Stimulated activated naive CD8-positive, alpha-beta T cell treated with anti-CD3 and anti-CD28 coated beads, Interleukin-15, amount 100 ng/mL, for 72 hours (primary cell): ENCODE measurements at places on chromosomes 6 and 20.
A peak's percentile ranks its signal among the peaks of the same experiment; 100 is the strongest.

GRCh38 chr6:70119218-70119835 lies 183.6 kb downstream of the COL9A1 start:
- no peak for DNase-seq

DNA sequence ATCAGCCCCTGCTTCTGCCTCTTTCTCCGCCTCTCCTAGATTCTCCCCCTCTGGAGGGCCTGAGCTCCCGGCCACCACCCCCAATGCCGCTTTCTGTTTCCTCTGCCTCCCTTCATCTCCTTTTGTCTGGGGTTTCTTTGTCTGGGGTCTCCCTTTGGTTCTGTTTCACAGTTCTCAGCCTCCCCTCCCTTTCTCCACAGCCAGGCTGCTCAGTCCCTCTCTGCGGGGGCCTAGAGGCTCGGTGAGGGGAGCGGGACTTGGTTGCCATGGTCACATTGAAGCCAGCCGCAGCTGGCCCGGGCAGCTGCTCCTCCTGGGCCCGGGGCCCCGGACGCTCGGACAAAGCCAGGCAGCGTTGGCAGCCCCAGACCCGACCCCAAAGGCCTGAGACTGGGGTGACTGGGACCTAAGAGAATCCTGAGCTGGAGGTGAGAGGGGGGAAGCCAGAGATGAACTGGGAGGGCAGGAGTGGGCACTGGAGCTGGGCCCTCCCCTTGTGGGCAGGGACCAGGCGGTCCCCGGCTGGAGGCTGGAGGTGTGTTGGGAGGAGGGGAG lies 3.5 kb upstream of the DDR1 start:
- no peak for DNase-seq

DNA sequence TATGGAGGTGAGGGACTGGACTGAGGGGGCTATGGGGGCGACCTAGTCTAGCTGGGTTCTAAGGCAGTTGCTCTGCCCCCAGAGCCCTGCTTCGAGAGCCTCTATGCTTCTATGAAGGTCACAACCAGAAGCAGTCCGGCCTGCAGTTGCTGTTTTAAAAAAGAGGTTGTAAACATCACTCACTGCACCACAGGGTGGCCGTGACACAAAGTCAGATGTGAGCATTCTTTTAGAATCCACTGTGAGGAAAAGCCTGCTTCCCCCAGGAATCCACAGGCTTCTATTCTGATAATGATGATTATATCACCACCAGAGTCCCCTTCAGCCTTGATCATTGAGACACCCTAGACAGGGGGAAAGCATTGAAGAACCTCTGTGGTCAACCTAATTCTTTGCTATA lies 229.7 kb upstream of the AGPAT4 start:
- DNase-seq, result no peak

- no peak for DNase-seq
Observed at GRCh38 chr6:105500693-105501092, 97.8 kb upstream of the PREP start.

- DNase-seq, result no peak
Observed at GRCh38 chr6:8881663-8882062, 446.3 kb upstream of the SLC35B3 start.

DNA sequence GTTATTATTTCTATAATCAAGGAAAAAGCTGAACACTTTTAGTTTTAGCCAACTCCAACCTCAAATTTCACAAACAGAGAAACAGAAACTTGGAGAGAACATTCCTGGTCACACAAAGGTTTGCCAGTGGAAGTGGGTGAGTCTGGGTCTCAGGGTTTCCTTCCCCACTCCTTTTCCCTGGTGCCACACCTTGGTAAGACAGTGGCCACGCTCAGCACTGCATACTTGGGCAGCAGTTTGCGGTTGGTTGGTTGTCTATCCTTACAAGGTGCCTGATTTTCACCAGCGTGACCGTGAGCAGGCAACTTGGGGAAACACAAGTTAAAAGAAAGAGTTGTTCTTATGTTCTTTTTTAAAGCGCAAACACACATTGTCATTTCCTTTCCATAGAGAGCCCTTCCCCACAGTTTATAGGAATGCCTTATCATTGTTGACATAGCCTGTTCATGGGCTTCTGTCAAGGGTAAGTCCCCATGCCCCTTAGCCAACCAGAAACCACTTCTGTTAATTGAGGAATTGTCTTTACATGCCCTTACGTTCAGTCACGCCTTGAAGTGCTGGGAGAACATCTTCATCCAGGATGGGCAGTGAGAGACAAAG lies 82.2 kb downstream of the RIN2 start:
- no peak for DNase-seq

DNA sequence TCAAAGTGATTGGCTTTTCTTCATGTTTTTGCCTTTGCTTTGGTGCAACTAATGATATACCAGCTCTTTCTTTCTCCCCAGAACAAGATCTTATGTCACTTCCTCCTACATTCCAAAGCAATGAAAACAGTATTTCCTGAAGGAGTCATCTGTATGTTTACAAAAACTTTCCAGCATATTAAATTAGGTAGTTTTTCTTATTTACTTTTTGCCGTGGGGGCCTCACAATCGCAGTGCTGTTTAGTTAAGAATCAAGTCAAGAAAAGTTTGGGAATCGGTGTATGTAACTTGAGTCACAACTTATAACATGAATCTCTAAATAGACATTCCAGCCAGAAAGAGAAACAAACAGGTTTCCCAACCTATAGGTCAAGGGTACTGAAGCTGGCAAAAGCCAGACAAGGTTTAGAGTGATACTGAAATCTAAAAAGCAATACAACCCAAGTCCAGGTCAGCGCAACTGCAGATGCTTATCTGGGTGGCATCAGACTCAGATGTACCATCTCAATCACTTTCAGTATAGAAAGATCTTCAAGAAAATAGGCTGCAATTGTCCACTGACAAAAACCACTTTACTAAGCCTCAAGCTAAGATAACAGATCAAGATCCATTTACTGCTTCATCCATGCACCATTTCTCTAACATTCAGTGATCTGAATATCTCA lies 63.6 kb downstream of the IPCEF1 start:
- DNase-seq, result no peak

DNA sequence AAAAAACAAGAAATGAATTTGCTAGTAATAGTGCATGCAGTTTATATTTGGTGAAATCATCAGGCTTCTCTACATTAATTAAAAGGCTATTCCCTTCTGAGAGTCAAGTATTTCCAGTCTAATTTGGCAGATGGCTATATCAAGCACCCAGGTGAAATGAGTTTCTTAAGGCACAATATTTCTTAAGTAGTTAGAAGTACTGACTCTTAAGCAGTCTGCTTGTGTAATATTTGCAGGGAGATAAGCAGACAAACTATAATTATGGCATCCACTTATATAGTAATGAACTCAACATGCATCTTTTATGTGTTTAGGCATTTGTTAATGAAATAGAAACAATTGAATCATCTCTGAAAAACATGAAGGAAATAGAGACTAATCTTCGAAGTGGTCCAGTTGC lies 189.2 kb downstream of the UTRN start:
- no peak for DNase-seq

- DNase-seq, result no peak
Observed at GRCh38 chr20:12201289-12201991, 283.7 kb downstream of the BTBD3 start.

DNA sequence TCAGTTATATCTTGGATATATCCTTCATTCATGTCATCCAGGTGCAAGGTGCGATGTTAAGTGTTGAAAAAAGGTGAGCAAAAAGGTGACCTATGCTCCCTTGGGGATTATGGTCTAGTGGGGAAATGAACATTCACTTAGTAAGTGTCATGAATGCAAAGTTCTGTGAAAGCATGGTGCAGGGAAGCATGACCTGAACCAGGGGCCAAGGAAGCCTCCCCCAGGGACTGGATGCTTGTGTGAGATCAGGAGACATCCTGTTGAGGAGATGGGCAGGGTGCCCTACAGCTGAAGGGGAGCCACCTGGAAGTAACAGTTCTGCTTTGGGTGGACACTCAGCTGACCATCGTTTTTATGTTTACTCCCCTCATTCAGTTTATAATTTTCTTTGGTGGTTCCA lies 179.5 kb downstream of the SYNDIG1 start:
- no peak for DNase-seq

- no peak for DNase-seq
Observed at GRCh38 chr6:8082954-8083858, 19.0 kb upstream of the BLOC1S5 start.

DNA sequence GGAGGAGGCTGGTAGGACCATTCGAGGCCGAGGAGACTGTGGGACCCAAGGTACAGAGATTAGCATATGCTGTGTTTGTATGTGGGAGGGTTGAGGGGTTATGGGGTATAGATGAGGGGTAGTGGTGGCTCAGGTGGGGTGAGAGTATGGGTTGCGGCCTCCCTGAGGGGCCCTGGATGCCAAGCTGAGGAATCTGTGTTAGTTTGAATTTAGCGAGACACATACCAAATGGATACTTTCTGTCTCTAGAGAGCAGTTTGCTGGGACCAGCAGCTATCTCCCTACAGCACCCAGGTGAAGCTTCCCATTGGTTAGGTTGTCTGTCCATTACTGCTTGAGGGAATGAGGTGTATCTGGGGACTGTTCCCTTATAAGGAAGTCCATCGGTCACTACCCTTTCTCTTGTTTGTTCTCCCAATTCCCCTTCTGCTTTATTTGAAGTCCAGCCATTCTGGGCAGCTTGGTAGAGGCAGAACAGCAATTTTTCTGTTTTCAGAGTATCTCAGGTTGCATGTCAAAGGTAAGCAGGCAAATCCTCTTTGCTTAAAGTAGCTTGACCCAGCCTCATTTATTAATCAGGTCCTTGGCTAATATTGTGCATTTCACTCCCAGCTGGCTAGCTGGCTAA lies 15.2 kb downstream of the CHMP4B start:
- DNase-seq, result no peak

DNA sequence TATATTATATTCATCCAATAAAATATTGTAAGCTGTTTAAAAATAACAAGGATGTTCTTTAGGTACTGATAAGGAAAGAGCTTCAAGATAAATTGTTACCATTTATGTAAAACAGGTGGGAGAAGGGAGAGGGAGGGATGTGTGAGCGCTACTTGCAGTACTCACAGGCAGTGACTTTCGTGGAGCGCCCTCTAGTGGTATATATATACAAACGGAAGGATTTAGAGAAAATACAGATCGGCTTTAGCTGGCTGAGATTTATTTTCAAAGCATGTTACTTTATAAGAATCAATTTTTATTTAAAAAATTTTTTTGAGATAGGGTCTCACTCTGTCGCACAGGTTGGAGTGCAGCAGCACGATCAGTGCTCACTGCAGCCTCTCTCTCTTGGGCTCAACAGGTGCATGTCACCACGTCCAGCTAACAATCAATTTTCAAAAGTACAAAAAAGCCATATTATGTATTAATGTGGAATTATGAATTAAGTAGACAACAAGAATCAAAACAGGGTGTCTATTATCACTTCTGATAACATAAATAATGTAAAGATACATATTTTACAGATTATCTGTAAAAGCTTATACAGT lies 3.3 kb upstream of the MOG start:
- DNase-seq, result peak; percentile 27
